ENCODE measurements at places on chromosomes 13 and 19. TPM values are rescaled to one million over a fixed set of nuclear protein-coding genes. Genes with fewer than 3 reads are reported as not detected.

DNA sequence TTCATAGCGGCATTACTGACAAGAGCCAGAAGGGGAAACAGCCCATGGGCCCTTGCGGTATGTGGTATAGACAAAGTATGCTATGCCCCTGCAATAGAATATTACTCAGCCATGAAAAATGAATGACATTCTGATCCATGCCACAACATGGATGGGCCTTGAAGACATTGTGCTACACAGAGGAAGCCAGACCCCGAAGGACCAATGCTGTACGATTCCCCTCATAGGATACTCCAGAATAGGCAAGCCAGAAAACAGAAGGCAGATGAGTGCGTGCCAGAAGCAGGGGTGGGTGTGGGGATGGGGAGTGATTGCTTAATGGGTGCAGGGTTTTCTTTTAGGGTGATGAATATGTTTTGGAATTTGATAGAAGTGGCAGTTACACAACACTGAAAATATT lies 342.0 kb downstream of the TEX29 start:
- peak; percentile 39 for DNase-seq

Gene RFC3
- 8.1 TPM for total RNA-seq

GRCh38 chr19:29092712-29093552 lies 120.0 kb downstream of the UQCRFS1 start:
- DNase-seq: no peak

DNA sequence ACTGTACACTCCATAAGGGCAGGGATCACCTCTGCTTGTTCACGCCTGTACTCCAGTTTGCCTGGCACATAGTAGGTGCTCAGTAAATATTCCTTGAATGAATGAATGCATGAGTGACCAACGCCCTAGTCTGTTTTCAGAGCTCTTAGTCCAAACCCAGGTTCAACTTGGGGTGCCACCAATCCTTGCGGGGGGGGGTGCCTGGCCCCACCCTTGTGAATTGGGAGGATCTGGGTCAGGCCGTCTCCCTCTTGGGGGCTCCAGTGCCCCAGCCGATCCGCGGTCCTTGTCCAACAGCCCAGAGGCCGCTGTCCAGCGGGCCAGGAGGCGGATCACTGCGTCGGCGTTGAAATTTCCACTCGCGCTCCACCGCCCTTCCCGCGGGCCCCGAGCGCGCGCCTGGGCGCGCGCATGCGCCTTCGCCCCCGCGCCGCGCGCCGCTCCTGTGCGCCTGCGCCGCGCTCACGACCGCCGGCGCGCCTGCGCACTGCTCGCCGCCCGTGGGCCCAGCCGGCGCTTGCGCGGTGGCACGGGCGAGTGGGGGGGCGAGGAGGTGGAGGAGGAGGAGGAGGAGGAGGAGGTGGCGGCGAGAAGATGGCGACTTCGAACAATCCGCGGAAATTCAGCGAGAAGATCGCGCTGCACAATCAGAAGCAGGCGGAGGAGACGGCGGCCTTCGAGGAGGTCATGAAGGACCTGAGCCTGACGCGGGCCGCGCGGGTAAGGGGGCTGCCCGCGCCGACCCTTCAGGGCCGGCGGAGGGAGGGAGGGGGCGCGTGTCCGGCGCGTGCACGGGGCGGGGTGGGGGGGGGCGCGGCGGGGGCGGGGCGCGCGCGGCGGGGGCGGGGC lies at the start of gene CRTC1:
CRTC1 (plus strand) TSS at position 572 of the 849 bp plus-strand sequence; CDS start at position 595, 23 bp downstream.
- DNase-seq: peak; percentile 93

DNA sequence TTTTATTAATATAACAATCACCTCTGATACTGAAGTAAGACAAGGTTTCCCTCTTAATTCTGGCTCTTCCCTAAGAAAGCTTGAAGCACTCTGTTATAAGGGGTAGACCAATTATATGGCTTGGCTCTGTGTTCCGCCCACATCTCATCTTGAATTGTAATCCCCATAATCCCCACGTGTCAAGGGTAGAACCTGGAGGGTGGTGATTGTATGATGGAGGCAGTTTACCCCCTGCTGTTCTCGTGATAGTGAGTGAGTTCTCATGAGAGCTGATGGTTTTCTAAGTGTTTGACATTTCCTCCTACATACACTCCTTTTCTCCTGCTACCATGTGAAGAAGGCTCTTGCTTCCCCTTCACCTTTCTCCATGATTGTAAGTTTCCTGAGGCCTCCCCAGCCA lies 363.8 kb upstream of the PCDH20 start:
- DNase-seq: no peak

DNA sequence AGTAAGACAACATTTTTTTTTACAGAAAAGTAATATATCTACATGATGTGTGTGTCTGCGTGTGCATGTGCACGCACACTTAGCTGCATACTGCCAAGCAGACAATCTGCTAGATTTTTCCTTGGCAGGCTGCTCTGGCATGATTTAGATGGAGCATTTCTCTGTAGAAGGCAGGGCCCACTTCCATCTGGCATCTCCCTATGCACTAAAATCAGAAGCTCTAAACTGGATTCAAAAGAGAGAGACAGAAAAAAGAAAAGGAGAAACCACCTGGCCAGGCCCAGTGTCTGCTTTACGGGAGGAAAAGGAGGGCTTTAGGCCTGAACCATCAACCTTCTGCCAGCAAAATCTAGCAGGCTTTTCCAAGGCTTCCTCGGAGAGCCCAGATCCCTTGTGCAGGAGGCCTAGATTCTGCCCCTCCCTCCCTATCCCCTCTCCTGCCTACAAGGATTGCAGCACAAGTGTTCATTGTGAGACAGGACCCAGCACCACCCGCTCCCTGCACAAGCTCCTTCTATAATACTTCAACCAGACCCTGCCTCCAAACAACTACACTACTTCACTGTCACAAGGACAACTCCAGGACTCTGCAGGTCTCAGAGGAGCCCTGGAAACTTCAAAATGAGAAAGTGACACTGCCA lies 99.3 kb downstream of the DOCK9 start:
- DNase-seq: no peak

DNA sequence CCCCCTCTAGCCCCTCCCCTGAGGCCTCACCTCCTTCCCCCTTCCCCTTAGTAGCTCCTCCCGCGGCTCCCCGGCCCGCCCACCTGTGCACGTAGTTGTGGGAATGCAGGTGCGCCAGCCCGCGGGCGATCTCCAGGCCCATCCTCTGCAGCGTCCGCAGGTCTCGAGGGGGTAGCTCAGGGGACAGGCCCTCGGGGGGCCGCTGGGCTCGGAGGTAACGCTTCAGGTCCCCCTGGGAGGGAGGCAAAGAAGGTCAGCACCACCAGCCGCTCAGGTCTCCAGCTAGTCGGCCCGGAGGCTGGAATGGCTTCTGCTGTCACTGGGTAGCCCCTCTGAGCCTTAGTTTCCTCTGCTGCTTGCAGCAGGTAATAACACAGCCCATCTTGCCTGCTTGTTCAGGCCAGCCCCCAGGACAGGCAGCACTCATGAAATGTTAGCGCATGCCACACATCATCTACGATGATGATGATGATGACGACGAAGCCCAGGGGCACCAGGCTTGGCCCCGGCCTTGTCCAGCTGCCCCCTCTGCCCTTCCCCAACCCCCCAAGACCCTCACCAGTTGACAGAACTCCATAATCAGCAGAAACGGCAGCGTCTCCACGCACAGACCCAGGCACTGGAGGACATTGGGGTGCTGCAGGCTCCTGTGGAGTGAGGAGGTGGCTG lies 9.2 kb downstream of the LMTK3 start:
- DNase-seq: no peak

- peak; percentile 71 for DNase-seq
These were observed 1.8 kb upstream of the SLC27A1 start for GRCh38 chr19:17468302-17469091.

DNA sequence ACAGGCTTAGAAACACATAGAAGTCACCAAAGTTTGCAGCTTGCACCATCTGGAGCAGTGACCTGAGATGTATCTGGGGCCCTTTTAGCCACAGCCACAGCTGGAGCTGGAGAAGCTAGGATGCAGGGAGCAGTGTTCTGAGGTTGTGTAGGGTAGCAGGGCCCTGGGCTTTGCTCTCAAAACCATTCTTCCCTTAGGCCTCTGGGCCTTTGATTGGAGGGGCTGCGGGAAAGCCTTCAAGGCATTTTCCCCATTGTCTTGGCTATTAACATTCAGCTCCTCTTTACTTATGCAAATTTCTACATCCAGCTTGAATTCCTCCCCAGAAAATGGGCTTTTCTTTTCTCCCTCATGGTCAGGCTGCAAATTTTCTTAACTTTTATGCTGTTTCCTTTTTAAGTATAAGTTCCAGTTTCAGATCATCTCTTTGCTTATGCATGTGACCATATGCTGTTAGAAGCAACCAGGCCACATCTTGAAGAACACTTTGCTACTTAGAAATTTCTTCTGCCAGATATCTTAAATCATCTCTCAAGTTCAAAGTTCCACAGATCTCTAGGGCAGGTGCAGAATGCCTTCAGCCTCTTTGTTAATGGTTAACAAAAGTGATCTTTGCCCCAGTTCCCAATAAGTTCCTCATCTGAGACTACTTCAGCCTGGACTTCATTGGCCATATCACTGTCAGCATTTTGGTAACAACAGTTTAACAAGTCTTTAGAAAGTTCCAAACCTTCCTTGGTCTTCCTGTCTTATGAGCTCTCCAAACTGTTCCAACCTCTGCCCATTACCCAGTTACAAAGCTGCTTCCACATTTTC lies 48.5 kb downstream of the NBEA start:
- no peak for DNase-seq

DNA sequence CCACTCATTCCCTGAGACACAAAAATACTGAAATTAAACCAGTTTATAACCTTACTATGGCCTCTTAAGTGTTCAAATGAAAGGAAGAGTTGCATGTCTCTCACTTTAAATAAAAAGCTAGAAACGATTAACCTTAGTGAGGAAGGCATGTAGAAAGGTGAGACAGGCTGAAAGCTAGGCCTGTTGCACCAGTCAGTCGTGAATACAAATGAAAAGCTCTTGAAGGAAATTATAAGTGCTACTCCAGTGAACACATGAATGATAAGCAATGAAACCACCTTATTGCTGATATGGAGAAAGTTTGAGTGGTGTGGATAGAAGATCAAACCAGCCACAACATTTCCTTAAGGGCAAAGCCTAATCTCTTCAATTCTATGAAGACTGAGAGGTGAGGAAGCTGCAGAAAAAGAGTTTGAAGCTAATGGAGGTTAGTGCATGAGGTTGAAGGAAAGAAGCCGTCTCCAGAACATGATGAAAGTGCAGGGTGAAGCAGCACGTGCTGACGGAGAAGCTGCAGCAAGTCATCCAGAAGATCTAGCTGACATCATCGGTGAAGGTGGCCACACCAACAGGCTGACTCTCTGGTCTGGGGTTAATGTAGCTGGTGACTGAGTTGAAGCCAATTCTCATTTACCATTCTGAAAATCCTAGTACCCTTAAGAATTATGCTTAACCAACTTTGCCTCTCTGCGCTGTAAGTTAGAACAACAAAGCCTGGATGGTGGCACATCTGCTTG lies 94.5 kb upstream of the TEX29 start:
- DNase-seq: no peak

DNA sequence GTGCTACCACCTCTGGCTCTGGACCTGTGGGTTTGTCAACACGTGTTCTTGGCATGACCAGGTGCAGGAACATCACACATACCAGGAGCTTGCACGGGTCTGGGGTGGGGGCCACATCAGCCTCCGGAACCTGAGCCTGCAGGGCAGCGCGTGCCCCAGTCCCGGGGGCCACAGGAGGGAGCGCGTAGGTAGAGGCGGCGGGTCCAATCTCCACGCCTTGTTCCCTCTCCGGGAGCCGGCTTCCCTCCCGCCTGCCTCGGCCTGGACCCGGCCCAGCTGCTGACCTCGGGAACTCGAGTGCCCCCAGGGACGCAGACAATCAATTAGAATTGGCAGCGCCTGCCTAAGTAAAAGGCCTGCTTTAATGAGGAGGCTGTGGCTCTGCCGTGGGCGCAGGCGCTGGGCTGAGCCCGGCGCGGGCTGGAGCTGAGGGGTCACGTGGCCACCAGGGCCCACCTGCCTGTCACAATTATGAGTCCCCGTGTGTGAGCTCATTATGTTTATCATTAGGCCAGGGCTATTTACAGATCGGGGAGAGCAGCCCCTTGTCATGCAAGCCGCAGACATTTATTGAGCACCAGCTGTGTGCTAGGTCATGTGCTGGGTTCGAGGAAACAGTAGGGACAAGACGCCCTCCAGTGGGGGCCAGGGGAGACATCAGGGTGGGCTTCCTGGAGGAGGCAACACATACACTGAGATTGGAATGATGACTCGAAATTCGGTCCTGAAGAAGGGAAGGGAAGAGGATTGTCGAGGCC lies 32.2 kb upstream of the TNFAIP8L1 start:
- DNase-seq: no peak

DNA sequence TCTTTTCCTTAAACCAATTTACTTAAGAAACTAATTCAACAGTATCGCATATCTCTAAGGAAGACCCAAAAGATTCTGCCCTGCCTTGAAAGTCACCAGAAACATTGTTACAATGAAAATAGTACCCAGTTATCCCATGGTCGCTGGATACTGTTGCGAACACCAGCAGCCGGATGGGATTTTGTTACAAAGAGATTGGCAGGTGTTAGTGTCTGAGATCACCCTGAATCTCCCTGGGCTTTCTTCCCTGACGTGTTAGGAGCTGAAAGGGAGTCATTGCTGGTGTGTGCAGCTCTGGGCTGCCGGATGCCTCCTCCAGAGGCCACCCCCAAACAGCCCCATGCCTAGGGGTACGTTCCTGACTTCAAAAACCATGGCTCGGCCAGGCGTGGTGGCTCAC lies 38.2 kb downstream of the PTPRS start:
- no peak for DNase-seq

GRCh38 chr19:18292810-18293641 lies 11.6 kb upstream of the JUND start:
- peak; percentile 88 for DNase-seq

DNA sequence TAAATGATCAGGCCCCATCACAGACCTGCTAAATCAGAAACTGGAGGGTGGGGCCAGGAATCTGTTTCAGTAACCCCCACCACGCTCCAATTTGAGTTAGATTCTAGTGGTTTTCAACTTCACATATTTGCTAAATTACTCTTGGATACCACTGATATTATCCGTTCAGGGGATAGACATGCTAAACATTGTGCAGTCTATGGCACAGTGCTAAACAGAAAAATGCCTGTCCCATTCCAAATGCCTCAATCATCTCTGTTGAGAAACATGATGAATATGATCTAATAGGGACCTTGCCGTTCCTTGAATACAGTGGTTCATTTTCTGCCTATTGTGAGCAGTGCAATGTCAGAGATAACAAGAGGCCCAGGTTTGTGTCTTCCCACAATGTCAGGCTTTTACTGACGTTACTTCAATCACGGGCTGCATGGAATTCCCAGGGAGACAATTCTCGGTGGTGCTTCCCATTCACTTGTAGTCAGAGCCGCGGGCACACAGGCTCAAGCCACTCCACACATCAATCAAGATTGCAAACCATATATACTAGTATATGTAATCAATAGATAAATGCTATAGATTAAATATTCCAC lies 52.7 kb downstream of the MYO16 start:
- DNase-seq: no peak

DNA sequence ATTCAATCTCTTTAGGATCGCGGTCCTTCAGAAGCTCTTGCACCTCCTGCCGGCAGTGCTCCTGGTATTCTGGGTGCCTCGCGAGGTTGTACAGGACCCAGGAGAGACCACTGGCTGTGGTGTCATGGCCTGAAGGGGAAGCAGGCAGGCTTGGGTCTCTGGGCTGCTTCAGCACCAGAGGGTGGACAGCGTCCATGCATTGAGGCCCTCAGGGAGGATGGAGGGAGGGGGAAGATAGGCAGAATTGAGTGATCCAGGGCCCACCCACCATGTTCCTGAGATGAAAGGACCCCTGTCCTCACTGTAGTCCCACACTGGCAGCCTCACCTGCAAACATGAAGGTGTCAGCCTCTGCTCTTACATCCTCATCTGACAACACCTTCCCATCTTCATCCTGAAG lies 17.9 kb upstream of the OR10H5 start:
- DNase-seq: no peak

Gene ETV2
- 1.1 TPM for total RNA-seq

- no peak for DNase-seq
These were observed 23.5 kb downstream of the AKT2 start for GRCh38 chr19:40261631-40262030.

All from ureter (tissue), 1 donor.